ENCODE measurements at places on chromosomes 2 and 18. TPM values are rescaled to one million over a fixed set of nuclear protein-coding genes. Genes with fewer than 3 reads are reported as not detected.

DNA sequence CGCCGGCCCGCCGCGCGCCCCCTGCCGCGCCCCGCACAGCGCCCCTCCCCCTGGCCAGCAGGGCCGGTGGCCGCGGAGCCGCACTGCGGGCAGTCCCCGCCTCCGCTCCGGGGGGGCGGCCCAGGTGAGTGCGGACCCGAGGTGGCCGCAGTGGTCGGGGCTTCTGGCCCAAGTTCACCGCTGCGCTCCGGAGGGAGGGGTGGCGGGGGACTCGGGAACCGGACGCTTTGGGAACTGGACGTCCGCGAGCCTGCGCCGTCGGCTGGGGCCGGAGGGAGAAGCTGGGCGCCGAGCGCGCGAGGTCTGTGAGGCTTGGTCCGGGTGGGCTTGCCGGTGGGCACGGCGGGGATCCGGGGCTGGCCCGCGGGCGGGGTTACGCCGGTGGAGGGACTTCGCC lies 591 bp upstream of the LDLRAD4 start:
- no peak for DNase-seq

The MARCHF4 gene
- total RNA-seq: not detected

DNA sequence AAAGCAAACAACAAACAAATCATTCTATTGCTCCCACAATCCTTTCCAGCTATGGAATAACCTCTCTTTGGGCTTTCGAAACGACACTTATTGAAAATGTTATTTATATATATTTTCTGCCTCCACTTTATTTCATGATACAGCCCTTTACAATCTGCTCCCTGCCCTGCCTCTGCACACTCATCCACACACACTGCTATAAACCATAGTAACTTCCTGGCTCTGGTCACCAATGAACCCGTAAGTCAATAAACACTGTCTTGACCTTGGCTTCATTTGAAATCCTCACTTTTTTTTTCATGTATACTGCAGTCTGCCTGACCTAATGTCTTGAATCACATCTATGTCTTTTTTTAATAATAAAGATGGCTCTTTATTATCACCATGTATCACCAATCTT lies 161.5 kb downstream of the SLC39A10 start:
- DNase-seq: no peak

The COX7A2L gene
- total RNA-seq: 81.5 TPM

DNA sequence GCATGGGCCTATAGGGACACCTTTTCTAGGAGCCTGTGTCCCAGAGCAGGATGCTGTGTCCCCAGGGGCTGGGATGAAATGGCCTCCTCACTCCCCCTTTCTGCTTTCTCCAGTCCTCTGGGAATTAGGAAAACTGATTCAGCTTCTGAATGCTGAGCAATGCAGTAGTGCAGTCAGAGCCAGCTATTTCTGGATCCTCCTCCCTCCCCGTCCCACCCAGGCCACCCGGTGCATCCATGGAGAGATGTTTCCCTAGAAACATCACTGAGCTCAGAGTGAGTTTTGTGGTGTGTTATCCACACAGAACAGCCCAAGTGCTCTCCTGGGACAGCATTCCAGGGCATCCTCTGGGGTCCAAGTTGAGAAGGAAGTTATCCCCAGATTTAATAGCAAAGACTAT lies 125.5 kb downstream of the LOXHD1 start:
- DNase-seq: no peak

- DNase-seq: no peak
Observed at GRCh38 chr2:203401-203800, 60.4 kb downstream of the SH3YL1 start.

All from naive thymus-derived CD4-positive, alpha-beta T cell (primary cell).